Stimulated activated CD4-positive, alpha-beta T cell treated with anti-CD3 and anti-CD28 coated beads, TNF-alpha, amount 100 ng/mL, for 1 hour (primary cell): ENCODE measurements at places on chromosomes 7 and 10.

DNA sequence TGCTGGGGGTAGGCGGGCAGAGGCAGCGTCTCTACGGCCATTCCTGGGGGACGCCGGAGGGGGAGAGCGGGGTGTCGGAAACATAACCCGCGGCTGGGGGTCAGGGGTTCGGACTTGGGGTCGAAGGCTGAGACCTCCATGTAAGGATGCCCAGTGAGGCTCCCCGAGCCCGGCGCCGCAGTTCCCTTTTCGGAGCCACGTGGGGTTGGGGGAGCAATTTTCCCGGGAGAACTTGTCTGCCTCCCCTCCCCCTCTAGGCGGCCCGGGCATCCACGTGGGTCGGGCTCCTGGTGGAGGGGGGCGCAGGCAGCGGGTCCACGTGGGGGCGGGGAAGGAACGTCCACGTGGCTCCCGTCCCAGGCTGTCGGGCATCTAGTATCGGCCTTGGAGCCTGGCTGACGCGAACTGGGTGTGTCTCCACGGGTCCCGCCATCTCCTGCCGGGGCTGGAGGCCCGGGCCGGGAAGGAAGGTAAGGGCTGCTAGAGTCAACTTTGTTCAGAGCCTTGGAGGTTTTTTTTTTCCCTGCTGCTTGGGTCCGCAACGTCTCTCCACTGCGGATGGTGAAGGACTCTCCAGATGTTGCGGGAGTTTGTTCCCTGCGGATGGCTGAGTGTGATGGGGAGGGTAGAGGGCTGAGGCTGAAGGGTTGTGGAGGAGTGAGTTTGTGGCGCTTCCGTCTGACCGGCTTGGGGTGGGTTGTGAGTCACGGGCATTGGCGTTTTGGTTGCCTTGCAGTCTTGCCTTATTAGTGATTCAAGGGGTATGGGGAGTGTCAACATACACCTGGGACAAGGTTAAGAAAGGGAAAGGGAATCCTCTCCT is 744 bp downstream of the PPRC1 start:
- DNase-seq, result no peak

DNA sequence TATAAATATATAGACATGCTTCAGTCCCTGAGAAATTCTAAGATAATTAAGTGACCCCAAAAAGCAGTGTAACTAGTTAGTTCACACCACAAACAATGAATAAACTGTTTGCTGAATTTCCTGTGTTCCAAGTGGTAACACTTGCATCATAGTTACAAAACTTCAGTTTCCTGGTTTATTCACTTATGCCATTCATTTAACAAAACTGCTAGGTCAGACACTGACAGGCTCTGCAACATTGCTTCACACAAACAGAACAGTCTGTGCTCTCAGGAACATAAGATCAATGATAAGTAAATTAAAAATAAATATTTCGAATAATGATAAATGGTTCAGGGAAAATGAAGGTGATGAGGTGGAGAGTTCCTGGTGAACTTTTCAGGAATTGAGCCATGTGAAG is 133.3 kb upstream of the NAMPT start:
- DNase-seq, result no peak

DNA sequence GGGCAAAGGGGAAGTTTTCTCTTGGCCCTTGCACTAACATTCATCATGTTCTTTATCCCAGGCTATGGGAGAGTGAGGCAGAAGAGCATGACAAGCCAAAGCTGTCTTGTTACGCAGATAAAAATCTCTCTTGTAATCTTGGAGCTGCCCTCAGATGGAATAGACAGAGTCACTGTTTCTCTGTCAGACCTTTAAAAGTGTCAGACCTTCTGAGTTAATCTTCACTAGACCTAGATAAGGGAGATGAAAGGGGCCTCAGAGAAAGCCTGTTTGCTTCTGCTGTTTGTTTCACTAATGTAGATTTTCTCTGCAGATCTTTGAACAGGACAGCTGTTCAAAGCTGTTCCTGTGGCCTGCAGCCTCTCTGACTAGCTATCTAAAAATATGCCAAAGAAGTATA is 112.9 kb downstream of the KIF20B start:
- no peak for DNase-seq

- no peak for DNase-seq
Observed at GRCh38 chr7:131285556-131285955, 42.1 kb upstream of the MKLN1 start.

- DNase-seq, result no peak
Observed at GRCh38 chr10:119801998-119802538, 70.6 kb downstream of the MCMBP start.

GRCh38 chr7:34069676-34070075 is 164.3 kb downstream of the BMPER start:
- no peak for DNase-seq

DNA sequence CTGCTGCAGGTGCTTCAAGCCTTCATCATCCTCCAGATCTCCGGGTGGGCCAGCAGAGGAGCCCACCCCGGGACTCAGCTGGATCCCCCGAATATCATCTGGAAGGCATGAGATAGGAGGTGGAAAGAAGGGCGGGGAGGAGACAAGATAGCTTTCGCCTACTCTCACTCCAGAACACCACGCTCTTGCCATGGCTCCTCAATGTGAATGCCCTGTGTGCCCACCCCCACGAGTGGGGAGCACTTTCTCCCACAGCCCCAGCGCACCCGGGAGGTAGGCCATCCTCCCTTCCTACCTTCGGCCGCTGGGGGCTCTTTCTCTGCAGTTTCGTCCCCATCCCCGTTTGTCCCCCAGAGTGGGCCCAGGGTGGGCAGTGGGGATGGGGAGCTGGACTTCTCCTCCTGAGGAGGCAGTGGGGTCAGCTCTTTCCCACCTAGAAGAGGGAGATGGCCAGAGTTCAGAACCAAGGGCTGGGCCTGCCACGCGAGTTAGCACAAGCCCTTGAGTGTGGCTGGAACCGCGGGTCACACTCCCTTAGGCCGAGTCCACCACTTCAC is 8.9 kb downstream of the GIGYF1 start:
- no peak for DNase-seq

DNA sequence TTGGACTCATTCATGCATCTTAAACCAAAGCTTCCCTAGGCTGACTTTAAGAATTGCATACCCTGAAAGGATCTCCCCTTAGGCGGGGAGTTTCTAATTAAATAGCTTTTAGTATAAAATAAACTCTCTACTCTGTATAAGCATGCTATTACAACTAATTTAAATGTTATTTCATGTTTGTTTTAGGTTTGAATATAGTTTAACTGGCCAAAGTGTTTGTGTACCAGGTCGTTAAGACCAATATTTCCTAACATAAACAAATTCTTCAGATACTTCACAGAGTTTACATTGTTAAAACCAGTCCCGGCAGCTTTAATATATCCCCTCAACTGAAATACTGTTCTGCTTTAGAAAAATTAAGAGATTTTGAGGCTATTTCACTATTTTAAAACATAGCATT is 2.3 kb downstream of the GLI3 start:
- no peak for DNase-seq

GRCh38 chr7:105713488-105714465 is 132.5 kb upstream of the EFCAB10 start:
- no peak for DNase-seq

GRCh38 chr10:129754211-129755050 is 209.6 kb downstream of the EBF3 start:
- DNase-seq, result no peak

DNA sequence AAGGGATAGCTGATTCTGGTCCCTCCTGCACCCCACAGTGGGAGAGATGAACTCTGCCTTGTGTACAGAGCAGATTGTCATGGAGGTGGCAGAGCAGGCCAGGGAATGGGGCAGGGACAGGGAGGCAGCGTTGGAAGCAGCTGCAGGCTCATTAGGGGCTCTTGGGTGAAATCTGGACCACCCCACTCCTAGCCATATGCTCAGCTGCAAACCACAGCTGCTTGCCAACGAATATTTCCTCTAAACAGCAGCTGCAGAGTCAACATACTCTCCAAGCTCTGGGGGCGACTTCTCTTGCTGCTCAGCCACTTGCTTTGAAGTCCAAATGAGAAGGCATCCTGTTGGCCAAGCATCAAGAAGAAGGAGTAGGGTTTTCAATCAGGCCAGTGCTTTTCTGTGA is 302.3 kb upstream of the AUTS2 start:
- DNase-seq, result no peak

DNA sequence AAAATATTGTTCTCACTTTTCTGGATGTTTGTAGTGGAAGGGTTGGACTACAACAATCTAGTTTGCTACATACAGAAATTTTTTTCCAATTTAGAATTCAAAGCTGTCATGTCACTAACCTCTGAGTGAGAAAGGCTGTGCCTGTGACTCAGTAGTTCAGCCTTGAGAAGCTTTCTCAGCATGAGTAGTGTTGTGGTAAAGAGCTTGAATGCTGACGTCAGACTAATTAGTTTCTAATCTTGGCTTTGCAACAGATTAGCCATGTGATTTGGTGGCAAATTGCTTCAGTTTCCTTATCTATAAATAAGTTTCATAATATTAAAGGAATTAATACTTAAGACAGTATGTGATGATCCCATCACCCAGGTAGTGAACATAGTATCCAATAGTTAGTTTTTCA is 83.8 kb downstream of the ABCA13 start:
- no peak for DNase-seq
